Placental epithelial cell (primary cell): ENCODE measurements at places on chromosomes 1 and 21. TPM values are rescaled to one million over a fixed set of nuclear protein-coding genes. Genes with fewer than 3 reads are reported as not detected.

ELF3 gene
- 6.3 and 6.7 TPM in 2 replicates for total RNA-seq

LEPR gene
- 8.9 and 14.1 TPM in 2 replicates for total RNA-seq

EPHA10 gene
- under 0.01 TPM in 1 of 2 replicates, not detected in the other for total RNA-seq

SLC25A34 gene
- total RNA-seq, result 0.33 and 0.39 TPM in 2 replicates
